ENCODE measurements at places on chromosomes 1 and 21.

DNA sequence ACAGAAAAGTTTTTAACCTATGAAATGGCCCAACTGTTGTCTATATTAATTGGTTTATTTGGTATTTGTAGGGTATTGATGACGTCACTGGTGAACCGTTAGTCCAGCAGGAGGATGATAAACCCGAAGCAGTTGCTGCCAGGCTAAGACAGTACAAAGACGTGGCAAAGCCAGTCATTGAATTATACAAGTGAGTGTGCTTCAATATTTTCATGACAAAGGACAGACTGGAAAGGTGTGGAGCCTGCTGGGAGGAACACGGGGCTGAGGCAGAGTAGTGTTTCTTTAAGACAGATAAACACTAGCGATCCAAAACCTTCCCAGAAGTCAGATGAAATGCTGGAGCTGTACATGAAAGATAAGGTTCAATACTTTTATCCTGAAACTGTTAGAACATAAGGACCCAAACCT, 76.7 kb downstream of the AK4 start:
- no peak for DNase-seq

GRCh38 chr1:31524186-31524901, 52.0 kb upstream of the TINAGL1 start:
- DNase-seq, result no peak

- no peak for DNase-seq
Measured at GRCh38 chr1:18495635-18496034, 14.9 kb downstream of the KLHDC7A start.

DNA sequence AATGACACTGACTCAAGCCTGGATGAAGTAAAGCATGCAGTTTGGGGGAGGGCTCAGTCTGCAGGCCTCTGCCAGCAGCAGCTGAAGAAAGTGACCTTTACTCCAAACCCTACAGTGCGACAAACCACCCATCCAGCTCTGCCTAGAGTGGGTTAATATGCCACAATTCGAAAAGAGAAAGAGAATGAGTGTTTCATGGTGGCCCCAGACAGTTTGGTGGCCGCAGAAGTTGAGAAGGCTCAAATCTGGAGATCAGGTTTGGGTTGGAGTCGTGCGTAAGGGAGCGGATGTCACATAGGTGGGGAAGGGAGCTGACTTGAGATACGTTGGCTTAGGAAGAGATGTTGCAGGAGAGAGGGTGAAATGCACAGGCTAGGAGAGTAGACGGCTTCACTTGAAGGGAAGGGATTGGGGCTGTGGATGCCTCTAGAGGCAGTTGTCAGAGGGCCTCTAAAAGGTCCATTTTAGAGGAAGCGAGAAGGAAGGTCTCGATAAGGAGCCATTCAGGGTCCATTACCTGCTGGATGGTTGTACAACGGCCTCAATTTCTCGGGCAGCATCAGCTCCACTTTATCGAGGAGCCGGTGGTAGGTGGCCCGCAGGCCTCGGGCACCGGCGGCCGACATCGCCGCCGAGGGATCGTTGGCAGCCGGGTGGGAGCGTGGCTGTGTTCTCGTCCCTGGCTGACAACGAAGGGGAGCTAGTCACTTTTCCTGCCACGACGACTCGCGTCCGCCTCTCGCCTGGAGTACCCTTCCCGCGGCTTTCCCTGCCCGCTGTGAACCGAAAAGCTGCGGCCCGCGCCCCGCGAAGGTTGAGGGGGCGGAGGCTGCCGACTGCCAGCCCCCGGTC, 1.0 kb upstream of the DCAF6 start:
- no peak for DNase-seq

GRCh38 chr1:108551137-108551862, 8.6 kb upstream of the EEIG2 start:
- DNase-seq, result no peak

DNA sequence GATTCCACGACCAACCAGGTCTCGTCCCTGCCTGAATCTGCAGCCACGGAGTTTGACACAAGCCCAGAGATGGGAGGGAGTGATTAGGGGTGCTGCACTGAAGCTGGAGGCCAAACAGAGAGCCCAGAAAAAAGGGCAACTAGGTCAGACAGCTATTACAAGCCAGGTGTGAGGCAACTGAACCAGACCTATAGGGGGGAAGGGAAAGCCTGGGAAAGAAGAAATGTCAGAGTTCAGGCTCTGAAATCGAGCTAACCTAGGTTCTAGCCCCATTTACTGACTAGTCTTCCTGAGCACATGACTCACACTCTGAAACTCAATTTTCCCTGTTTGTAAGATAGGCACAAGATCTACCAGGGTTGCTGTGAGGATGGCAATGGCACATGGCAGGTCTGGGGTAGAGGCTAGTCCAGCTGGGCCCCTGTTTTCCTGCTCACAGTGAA, 1.7 kb downstream of the DHCR24 start:
- no peak for DNase-seq

Data from omental fat pad (tissue), 4 donors.